ENCODE measurements at places on chromosomes 5 and 9.

DNA sequence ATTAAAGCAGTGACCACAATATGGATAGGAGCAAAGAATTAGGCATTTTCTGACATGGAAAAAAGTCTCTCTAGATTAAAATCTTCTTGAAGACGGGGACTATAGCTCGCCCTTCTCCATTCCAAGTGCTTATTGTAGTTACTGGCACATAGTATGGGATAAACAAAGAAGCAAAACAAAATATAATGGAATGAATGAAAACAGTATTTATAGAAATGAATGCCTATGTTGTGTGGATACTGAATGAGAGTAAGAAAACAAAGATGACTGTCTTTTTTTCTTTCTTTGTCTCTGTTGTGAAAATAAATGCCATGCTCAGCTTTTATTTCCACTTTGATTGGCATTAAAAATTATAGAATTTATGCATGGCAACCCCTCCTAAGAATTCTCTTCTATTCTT lies 1414.3 kb upstream of the ACO1 start:
- no peak for DNase-seq

DNA sequence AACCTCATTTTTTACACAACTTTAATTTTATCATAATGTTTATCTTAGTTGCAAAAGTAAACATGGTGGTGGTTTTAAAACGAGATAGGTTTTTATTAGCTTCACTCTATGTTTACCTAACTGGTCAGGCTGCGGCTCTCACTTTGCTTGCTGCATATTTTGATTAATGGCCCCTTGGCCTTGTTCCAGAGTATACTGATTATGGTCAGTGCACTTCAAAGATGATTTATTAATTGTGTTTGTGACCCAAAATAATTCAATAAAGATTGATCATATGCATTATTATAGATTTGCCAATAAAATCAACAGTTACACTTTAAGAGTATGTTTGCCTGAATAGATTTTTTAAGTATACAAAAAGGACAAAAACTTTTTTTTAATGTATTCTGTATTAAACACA lies 188.0 kb downstream of the XRCC4 start:
- DNase-seq: peak; percentile 9

- no peak for DNase-seq
These were observed 19.1 kb upstream of the KCNMB1 start for GRCh38 chr5:170408226-170408625.

GRCh38 chr9:91427873-91428272 lies 4.2 kb upstream of the NFIL3 start:
- no peak for DNase-seq

- no peak for DNase-seq
These were observed 153.6 kb upstream of the CDH9 start for GRCh38 chr5:27191786-27192510.

Data from NCI-H460 (cell line).